HFFc6 (cell line): ENCODE measurements at places on chromosomes 5 and 9. TPM values are rescaled to one million over a fixed set of nuclear protein-coding genes. Genes with fewer than 3 reads are reported as not detected.

OBP2B gene
- total RNA-seq: not detected in 3 replicates

- peaks cover 92% of the 10 kb centered on the region for H3K4me1 ChIP-seq
- no peak overlapping the region for H3K4me3 ChIP-seq
- no peaks in the 10 kb centered on the region; the same call in none of the 2 replicates for H3K27me3 ChIP-seq
- H3K27ac ChIP-seq: no peak overlapping the region
- DNase-seq: no peak
These were observed 19.2 kb downstream of the ELL2 start for GRCh38 chr5:95942414-95942813.

DNA sequence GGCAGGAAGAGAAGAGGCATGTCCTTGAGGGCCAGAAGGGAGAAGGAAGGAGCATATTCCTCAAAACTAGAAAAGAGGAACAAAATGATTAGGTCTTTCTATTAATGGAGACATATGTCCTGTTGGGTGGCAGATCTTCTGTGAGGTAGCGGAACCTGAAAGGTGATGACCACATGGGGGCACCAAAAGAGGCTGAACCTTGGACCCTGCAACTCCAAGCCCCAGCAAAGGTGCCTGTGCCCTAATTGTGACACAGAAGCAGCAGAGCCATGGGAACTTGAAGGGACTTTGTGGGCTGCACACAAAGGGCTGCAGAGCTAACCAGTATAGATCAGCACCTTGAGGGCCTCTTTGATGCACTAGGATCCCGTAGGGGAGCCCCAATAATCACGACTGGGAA, 158.0 kb downstream of the BAAT start:
- no peak for DNase-seq
- no peak overlapping the region for H3K4me3 ChIP-seq
- H3K27ac ChIP-seq: no peak overlapping the region
- H3K36me3 ChIP-seq: no peaks in the 10 kb centered on the region
- H3K27me3 ChIP-seq: no peaks in the 10 kb centered on the region

GRCh38 chr9:109551651-109552050, 53.5 kb upstream of the PTPN3 start:
- peaks cover 5% of the 10 kb centered on the region for H3K27me3 ChIP-seq
- H3K4me1 ChIP-seq: no peaks in the 10 kb centered on the region
- DNase-seq: no peak
- no peak overlapping the region for H3K4me3 ChIP-seq

- H3K4me3 ChIP-seq: peak overlapping the region; percentile 87
- peak overlapping the region; percentile 95 for H3K27ac ChIP-seq
- peaks cover 42% of the 10 kb centered on the region for H3K36me3 ChIP-seq
- peaks cover 70% of the 10 kb centered on the region for H3K4me1 ChIP-seq
- peak; percentile 93 for DNase-seq
- H3K27me3 ChIP-seq: peaks cover 12% of the 10 kb centered on the region
These were observed 20.2 kb downstream of the COL5A1 start for GRCh38 chr9:134661791-134662142.

INSL4 gene
- total RNA-seq: not detected in 3 replicates

- H3K27me3 ChIP-seq: peaks cover 17% of the 10 kb centered on the region; the same call in 1 of the 2 replicates
- no peaks in the 10 kb centered on the region for H3K36me3 ChIP-seq
- no peak overlapping the region for H3K4me3 ChIP-seq
- peaks cover 9% of the 10 kb centered on the region for H3K4me1 ChIP-seq
These were observed 75.5 kb upstream of the PRRC1 start for GRCh38 chr5:127441799-127442484.

GRCh38 chr5:66138637-66139317, 5.3 kb upstream of the SREK1 start:
- no peak for DNase-seq
- H3K4me3 ChIP-seq: no peak overlapping the region
- no peak overlapping the region for H3K27ac ChIP-seq
- H3K4me1 ChIP-seq: peaks cover 5% of the 10 kb centered on the region

DNA sequence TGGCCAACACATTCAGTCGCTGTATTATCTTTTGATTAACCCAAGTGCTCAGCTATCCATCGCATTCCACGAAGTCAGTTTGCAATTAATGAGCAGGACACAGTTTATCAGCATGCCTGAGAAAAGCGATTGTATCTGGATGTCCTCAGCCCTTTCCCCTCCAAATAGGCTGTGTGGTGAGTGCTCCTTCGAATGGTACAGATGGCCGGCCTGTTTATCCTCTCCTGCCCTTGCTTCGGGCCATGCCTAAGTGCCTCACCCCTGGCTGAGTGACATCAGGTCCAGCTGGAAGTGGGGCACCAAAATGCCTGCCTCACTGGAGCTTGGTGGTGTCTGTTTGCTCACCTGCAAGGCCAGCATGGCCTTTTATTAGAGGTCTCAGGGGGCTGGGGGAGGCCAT, 317.3 kb downstream of the GADD45G start:
- no peak overlapping the region for H3K4me3 ChIP-seq
- H3K36me3 ChIP-seq: no peaks in the 10 kb centered on the region
- H3K4me1 ChIP-seq: no peaks in the 10 kb centered on the region
- no peak overlapping the region for H3K27ac ChIP-seq
- no peak for DNase-seq
- no peaks in the 10 kb centered on the region; the same call in none of the 2 replicates for H3K27me3 ChIP-seq

GRCh38 chr5:74275171-74275992, 365.1 kb downstream of the ENC1 start:
- H3K4me3 ChIP-seq: no peak overlapping the region; the same call in 1 of the 2 replicates
- H3K36me3 ChIP-seq: no peaks in the 10 kb centered on the region
- H3K27me3 ChIP-seq: peaks cover 3% of the 10 kb centered on the region; the same call in 1 of the 2 replicates
- H3K4me1 ChIP-seq: peaks cover 50% of the 10 kb centered on the region

DNA sequence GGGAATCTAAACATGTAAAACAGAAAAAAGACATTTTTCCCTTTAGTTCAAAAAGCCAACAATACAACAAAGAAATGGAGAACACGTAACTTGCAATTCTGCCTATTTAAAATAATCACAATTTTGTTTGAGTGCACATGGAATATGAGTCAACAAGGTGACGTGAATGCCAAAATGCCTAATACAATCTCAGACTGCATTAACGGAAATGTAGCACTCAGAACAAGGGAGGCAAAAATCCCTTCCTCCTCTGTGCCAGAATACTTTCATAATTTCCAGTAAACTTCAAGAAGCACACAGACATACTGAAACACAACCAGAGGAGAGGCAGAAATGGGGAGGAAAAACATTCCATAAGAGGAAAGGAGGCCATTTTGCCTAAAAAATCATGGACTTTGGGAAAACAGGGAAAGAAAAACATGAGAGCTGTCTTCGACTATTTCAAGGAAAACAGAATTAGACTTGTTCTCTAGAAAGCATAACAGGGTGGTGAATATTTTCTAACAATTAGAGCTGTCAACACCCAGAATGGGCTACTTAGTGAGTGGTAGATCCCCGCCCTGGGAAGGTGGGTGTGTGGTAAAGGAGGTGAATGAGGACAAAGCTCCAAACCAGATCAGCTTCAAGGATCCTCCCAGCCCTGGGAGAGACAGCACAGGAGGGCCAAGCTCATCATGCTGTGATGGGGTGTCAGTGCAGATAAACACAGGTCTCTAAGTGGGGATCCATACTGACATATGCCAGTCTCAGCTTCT, 48.2 kb downstream of the ABCA1 start:
- no peak for DNase-seq
- H3K36me3 ChIP-seq: no peaks in the 10 kb centered on the region
- peak overlapping the region; percentile 17; the same call in 1 of the 2 replicates for H3K27ac ChIP-seq

DNA sequence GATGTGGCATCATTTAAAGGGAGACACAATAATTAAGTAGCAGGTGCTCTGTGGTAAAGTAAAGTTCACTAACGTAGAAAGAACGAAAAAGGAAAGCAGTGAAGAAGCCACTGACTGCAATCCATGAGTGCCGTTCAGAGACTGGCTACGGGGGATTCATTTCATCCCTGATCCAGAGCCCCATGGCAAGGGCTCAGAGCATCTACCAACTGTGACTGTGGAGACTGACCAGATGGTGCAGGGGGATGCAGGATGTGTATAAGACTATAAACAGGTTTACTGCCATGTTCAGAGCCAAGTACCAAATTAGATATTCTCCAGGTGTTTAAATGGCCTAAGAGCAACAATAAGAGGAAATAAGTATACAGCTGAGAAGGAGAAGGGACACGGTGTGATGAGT, 47.7 kb downstream of the MARCHF11 start:
- H3K4me1 ChIP-seq: no peaks in the 10 kb centered on the region
- H3K27me3 ChIP-seq: no peaks in the 10 kb centered on the region; the same call in 1 of the 2 replicates
- H3K27ac ChIP-seq: no peak overlapping the region
- no peaks in the 10 kb centered on the region for H3K36me3 ChIP-seq
- H3K4me3 ChIP-seq: no peak overlapping the region

- peak overlapping the region; percentile 86 for H3K27ac ChIP-seq
- peak overlapping the region; percentile 48 for H3K4me3 ChIP-seq
- no peaks in the 10 kb centered on the region for H3K36me3 ChIP-seq
- H3K4me1 ChIP-seq: peaks cover 57% of the 10 kb centered on the region
These were observed 7.5 kb downstream of the RASGRF2 start for GRCh38 chr5:80967500-80968181.

DNA sequence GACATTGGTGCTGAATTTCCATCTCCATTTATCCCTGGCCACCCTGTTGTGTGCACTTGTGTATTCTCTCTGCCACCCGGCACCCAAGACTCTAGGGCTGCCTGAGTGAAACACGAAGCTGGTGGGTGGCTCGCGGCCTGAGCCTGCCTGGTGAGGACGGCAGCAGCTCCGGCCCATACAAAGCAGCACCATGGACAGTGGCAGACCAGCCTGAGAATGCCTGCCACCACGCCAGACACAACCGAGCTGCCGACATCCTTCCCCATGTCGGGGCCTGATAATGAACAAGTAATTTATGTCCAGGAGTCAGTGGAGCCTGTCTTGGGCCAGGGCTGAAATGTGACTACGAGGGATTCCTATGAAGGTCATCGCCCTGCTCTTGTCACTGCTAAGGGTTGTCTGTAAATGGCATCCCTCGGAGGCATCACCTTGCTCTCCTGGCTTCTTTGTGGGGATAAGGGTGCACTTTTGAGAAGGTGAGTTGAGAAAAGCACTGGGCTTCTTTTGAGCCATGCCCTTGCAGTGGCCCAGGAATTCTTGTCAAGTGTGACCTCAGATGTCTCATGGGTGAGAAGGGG, 175.7 kb downstream of the MELK start:
- H3K36me3 ChIP-seq: no peaks in the 10 kb centered on the region
- H3K4me1 ChIP-seq: no peaks in the 10 kb centered on the region
- H3K27me3 ChIP-seq: peaks cover 31% of the 10 kb centered on the region
- DNase-seq: peak; percentile 37
